ENCODE measurements at places on chromosomes 12 and 14.

- no peak for DNase-seq
These were observed 4.8 kb upstream of the NGDN start for GRCh38 chr14:23464700-23465099.

DNA sequence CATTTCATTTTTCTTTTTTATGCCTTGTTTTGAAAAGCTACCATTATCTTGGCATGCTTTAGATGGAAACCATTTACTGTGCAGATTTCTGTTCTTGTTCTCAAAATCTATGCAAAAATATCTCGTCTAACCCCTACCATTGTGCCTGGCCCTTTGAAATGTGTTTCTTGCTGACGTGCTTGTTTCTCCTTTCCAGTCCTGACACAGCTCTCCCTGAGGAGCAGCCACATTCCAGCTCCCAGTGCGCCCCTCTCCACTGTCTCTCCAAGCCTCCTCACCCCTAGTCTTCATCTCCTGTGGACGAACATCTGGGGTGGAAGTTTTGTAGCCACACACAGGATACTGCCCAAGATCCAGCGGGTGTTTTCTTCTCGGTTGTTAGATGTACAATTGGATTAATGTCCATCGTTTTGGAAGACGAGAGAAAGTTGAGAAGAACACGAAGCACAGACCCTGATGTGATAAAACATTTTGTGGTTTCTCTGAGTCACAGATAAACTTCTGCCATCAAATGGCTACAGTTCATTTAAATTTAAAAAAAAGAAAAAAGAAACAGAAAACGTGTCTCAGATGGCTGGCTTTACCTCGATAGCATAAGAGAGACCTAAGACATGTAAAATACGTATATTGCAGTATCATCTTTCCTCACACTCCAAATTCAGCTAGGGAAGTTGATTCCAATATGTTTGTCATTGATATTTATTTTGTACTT, 21.9 kb upstream of the FGD4 start:
- no peak for DNase-seq

- no peak for DNase-seq
These were observed 1.4 kb downstream of the NYNRIN start for GRCh38 chr14:24399999-24400718.

GRCh38 chr12:93667672-93668071, 9.5 kb upstream of the CRADD start:
- no peak for DNase-seq

DNA sequence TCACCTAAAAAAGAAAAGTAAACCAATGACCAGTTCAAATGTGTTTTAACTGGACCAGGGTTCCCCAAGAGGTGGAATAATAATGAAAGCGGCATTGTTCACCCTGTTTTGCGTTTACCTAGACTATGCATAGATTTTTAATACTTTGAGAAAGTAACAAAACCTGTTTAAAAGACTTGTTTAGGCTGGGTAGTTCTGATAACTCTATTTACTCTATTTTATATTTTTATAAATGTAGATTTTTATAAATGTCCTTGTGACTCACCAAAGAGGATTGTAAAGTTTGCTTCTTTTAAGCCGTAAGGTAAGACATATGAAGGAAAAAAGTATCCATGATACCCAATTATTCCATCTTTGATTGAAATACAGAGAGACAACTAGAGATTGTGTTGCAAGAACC, 288.0 kb upstream of the NPAS3 start:
- DNase-seq = no peak

- DNase-seq = no peak
These were observed 50.4 kb upstream of the RIC8B start for GRCh38 chr12:106724116-106724515.

DNA sequence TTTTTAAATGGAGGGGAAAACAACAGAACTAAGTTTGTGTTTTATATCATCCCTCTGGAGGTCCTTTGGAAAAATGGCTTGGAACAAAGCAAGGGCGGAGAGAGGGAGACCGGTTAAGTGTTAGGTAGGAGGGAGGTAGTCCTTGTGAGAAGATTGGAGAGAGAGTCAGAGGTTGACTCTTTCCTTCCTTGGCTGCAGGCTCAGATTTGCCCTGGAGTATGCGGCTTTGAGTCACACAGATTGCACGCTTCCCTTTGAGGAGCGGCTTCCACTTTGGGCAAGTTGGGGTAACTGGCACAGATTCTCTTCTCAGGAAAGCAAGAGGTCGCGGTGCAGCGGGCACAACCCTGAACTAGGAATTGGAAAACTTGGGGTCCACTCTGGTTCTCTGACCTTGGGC, 9.9 kb downstream of the SOCS2 start:
- DNase-seq = no peak

DNA sequence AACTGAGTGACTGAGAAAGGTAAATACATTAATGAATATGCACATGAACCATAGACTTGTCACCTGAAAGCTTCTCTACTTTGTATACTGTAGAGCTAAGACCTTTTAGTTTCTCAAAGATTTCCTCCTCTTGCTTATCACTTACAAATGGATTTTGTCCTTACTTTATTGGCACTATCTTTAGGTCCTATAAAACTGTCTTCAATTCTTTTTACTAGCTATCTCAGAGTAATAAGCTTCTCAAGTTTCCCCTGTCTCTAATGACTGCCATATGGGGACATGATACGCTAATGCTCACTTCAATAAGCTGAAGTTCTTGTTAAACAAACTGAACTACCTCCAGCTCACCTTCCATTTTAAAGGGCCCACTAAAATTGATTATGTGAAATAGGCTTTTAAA, 468.2 kb upstream of the CCDC196 start:
- DNase-seq = no peak

DNA sequence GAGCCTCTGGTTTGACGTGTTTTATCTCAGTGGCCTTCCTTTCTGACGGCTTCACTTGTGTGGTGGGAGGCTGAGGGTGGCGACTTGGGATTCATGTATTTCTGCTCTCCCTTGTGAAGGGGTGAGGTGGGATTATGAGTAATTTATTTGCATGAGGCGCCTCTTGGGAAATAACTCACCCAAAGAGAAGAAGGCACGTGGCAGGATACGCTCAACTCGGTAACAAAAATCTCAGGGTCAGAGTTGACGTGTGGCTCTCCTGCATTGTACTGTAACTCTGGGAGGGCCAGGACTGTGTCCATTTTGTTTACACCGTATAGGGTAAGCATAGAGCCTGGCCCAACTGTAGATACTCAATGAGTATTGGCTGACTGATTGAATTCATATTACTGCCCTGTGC, 14.6 kb upstream of the C1S start:
- no peak for DNase-seq

GRCh38 chr12:5771756-5772155, 173.3 kb downstream of the ANO2 start:
- DNase-seq = no peak

- DNase-seq = no peak
These were observed 91.7 kb downstream of the GLT1D1 start for GRCh38 chr12:128944956-128945355.

DNA sequence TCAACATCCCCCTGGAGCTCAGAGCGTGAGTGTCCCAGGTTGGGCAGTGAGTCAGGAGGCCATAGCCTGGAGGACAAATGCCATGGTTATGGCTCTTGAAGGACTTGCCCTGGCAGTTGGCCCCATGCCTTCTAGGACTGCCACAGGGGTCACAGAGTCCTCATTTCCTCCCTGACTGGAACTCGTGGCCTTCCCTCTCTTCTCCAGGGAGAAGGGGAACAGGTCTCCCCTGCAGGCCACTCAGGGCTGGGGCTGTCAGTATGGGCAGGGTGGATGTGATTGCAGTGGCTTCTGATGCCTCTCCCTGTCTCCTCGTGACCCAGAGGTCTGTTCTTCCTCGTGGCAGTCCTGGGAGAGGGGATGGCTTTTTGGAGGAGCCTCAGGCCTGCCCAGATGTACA, 70.7 kb downstream of the ADCK1 start:
- DNase-seq = no peak

GRCh38 chr12:104460973-104461698, 4.4 kb downstream of the CHST11 start:
- no peak for DNase-seq

GRCh38 chr14:60984196-60984595, 3.2 kb downstream of the SLC38A6 start:
- no peak for DNase-seq

- DNase-seq = no peak
These were observed 55.6 kb upstream of the OAS1 start for GRCh38 chr12:112851024-112851777.

GRCh38 chr14:71613168-71613567, 319.1 kb upstream of the RGS6 start:
- DNase-seq = no peak

DNA sequence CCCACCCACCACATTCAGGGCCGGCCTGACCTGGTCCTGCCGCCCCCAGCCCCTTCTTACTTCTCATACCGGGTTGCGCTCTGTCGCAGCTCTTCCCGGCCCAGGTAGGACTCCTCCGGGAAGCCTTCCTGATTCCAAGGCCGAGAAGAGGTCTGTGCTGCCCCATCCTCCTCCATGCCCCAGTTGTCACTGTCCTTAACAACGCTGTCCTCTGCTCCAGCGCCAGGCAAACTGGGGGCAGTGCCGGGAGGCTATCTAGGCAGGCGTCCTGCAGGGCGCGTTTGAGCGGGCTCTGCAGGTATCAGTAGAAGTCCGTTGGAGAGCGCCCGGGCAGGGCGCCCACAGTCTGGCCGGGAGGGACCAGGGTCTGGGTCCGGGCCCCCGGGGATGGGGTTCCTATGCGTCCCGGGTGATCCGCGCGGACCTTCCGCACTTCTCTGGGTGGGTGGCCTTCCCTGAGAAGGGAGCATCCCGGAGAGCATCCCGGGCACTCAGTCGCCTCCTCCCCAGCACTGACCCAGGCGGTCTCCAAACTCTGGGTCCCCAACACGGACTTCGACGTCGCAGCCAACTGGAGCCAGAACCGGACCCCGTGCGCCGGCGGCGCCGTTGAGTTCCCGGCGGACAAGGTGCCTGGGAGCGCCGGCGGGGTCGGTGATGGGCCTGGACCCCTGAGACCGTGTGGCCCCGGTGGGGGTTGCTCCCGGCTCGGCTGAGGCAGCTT, 900 bp downstream of the AMN start:
- no peak for DNase-seq

- DNase-seq = no peak
These were observed 773.1 kb upstream of the TBX3 start for GRCh38 chr12:115456946-115457689.

DNA sequence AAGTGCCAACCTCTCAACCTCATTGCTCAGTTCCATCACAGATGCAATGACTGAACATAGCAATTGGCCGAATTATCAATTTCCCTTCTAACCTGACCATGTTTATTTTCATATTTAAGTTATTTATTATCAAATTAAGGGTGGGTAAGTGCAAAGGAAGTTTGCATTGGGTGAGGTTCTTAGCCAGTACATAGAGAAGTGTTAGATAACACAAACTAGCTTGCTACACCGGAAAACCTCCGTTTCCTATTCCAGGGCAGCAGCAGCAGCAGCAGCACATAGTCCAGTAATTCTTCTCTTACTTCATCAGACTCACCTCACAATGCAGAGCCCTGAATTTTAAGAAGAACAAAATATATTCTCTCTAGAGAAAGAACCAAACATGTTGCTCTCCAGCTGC, 200.5 kb upstream of the OR4E1 start:
- no peak for DNase-seq

GRCh38 chr12:117408161-117408791, 46.9 kb upstream of the NOS1 start:
- no peak for DNase-seq

DNA sequence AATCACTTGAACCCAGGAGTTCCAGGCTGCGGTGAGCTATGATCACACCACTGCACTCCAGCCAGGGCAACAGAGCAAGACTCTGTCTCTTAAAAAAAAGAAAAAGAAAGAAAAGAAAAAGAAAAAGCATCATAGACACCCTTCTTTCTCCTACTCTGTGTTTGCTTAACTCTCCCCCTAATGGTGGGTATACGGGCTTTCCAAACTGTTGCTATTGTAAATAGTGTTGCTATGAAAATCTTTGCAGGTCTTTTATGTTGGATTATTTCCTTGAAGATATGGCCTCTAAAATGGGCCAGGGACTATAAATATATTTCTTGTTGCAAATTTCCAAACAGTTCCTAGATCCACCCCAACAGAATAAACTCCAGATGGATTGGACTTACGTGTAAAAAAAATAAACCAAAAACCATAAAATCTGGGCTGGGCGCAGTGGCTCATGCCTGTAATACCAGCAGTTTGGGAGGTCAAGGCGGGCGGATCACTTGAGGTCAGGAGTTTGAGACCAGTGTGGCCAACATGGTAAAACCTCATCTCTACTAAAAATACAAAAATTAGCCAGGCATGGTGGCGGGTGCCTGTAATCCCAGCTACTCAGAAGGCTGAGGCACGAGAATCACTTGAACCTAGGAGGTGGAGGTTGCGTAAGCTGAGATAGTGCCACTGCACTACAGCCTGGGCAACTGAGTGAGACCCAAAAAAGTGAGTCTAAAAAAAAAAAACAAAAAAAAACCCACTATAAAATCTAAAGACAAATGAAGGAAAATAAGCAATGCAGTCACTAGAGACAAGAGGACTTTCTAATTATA, 25.9 kb downstream of the NFKBIA start:
- no peak for DNase-seq

DNA sequence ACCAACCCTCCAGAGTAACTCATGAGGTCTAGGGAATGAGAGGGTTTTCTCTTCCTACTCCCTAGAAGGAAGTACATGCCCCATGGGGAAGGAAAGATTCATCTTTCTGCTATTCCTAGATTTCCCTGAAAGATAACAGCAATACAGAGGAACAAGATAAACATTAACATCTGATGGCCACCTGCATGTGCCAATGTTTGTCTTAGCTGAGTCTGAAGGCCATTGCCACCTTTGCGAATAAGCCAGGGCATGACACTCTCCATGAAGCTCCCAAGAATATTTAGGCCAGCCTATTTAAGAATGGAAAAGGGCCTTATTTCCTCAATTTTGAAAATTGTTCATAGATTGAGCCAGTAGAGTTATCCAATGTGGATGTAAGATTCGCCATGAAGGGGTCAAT, 26.0 kb downstream of the IGF1 start:
- DNase-seq = no peak

GRCh38 chr12:124747426-124748161, 116.1 kb downstream of the SCARB1 start:
- DNase-seq = no peak

- no peak for DNase-seq
These were observed 16.2 kb upstream of the LPCAT3 start for GRCh38 chr12:7034464-7034863.

Data from stimulated activated CD4-positive, alpha-beta T cell treated with anti-CD3 and anti-CD28 coated beads, Interleukin-2, amount 100 ng/mL, for 4 hours (primary cell).